Activated naive CD8-positive, alpha-beta T cell treated with anti-CD3 and anti-CD28 coated beads for 36 hours (primary cell): ENCODE measurements at places on chromosomes 7 and 10.

DNA sequence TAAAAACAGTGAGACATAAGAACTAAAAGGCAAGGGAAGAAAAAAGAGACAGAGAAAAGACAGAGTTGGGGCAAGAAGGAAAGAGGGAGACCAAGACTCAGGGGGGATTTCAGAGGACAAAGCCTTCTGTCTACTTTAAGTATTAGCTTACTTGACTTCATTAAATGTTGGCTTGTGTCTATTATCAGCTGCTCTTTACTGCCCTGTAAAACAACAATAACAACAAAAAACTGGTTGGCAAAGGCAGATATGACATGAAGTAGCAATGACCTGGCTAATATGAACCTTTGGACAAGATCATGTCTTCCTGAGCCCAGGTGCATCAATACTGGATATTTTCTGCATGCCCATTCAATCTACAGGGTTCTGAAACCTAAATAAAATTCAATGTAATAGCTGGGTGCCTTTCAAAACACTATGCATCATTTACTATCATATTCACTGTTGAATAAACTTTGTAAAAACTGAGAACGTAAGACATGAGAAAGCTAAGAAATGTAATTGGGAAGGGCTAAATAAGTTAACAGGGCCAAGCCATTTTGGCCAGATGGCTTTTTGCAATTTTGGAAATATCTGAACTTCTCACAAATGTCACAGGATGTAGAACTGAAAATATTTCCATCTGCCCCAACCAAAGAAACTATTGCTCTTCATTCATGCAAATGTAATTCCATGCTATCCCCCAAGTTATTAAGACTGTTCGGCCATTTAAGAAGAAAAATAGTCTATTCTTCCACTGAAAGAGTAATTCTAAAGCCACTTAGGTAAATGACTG lies 49.4 kb downstream of the LRRN3 start:
- DNase-seq: no peak

DNA sequence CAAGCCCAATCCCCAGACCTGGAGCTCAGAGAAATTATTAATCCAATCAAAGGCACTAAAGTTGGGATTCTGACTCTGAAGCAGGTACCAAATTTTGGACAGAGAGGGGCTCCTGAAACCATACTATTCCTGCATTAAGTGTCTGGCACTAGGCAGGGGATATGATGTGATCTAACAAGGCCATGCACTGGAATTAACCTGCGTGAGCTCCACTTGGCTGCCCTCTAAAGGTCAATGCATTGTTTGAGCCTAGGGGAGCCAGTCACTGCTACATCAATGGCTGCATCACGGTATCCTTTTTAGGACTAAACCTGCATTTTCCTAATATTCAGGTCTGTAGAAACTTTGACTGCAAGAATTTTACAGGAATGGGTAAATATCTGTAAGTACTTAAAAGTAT lies 42.1 kb downstream of the ST8SIA6 start:
- DNase-seq: no peak

GRCh38 chr10:99368646-99369045 lies 39.5 kb downstream of the CNNM1 start:
- DNase-seq: no peak

- peak; percentile 82 for DNase-seq
These were observed 16.9 kb upstream of the ZFAND2A start for GRCh38 chr7:1176891-1177373.

DNA sequence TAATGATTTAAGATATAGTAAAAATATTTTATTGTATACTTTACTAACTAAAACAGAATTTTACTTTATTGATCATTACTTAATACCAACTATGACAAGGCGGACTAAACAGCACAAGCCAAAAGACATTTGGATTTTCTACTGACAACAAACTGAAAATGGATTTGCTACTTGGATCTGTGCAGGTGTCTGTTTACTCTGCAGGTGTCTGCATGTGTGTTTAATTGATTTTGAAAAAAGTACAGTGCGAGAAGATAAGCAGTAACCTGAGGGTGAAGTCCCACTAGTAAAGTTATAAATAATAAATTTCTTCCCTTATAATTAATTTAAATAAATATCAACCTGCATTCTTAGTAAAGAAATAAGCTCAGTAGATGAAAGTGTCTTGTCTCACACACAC lies 696.8 kb upstream of the MBL2 start:
- no peak for DNase-seq
